ENCODE measurements at places on chromosomes 4 and X. TPM values are rescaled to one million over a fixed set of nuclear protein-coding genes. Genes with fewer than 3 reads are reported as not detected.

PRDM5 gene
- 23.7 TPM for total RNA-seq

FAM9B gene
- not detected for total RNA-seq

NCAPG gene
- 56.6 TPM for total RNA-seq

SRD5A3 gene
- 19.4 TPM for total RNA-seq

NPY1R gene
- total RNA-seq: 7.2 TPM

SSX3 gene
- total RNA-seq: not detected

BMPR1B gene
- total RNA-seq: 1.1 TPM

GPR173 gene
- total RNA-seq: 5.8 TPM

MAOA gene
- 6.1 TPM for total RNA-seq

NSUN7 gene
- total RNA-seq: 26.3 TPM

DAPP1 gene
- total RNA-seq: not detected

DDIT4L gene
- total RNA-seq: 6.4 TPM

TNMD gene
- 2.1 TPM for total RNA-seq

TLR6 gene
- 0.09 TPM for total RNA-seq

OPRPN gene
- not detected for total RNA-seq

RBM47 gene
- total RNA-seq: 78.9 TPM

CDKL5 gene
- 15.1 TPM for total RNA-seq

DGKK gene
- 19.2 TPM for total RNA-seq

CLRN2 gene
- total RNA-seq: not detected

TLR1 gene
- total RNA-seq: not detected

TENM3 gene
- total RNA-seq: 67.0 TPM

TSPAN7 gene
- total RNA-seq: 32.1 TPM

MAGEB18 gene
- not detected for total RNA-seq

DGAT2L6 gene
- total RNA-seq: not detected

Data from H1 (cell line).